ENCODE measurements at places on chromosomes 3 and 15.

- DNase-seq: no peak
Observed at GRCh38 chr3:24142127-24142526, 197.0 kb downstream of the NR1D2 start.

DNA sequence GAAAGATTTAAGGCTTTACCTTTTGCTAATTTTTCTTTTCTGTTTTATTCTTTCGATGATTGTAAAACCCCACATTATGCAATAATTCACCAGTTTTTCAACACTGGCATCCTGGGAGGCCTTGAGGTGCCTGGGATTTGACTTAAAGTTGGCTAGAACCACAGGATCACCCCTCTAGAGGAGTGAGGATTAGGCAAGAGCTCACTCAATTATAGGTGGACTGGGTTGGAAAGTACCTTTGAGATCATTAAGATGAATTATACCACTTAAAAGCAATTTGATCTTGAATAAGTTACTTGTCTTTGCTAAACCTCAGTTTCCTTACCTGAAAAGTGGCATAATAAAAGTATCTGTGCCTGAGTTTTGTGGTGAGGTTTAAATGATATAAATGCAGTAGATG lies 212.8 kb upstream of the TPRG1 start:
- DNase-seq: no peak

DNA sequence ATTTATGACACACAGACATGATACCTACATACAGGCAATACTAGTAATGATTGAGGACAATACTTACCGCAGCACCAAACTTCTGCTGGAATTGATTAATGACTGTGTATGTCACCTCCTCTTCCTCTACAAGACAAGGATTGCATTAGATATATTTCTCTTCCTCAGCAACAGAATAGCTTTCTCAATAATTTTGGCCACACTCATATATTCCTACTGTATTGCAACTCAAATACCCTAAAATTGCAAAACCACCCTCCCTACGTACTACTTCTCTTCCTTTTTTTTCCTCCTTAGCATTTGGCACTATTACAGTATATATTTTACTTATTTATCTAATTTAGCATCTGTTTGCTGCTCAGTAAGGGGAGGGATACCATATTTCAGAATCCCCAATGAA lies 14.8 kb downstream of the EXD1 start:
- no peak for DNase-seq

DNA sequence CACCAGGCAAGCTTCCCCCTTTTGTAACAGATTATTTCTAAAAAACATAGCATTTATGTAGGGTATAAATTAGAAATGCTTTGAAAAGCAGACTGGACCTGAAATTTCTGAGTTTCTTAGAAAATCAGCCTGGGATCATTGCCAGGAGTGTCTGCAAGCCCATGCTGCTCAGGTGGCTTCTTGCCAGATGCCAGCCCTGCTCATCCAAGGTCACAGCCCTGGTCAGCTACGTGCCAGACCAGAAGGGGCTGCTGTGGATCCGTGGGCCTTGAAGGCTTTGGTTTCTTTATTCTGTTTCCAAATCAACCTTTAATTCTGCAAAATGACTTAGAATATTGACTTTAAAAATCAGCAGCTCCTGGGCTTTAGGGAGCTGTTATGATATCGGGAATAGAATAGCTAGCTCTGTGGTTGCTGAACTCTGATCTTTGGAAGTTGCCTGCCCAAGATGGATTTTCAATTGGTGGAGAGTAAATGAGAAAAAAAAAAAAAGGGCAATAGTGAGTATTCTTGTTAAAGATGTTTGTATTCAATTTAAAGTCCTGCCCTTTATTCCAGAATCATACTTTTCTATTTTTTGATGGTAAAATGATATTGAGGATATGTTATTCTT lies 370.1 kb upstream of the ONECUT1 start:
- DNase-seq: no peak

- no peak for DNase-seq
Observed at GRCh38 chr3:188432802-188433520, 279.0 kb downstream of the LPP start.

- DNase-seq: no peak
Observed at GRCh38 chr15:68983961-68984481, 30.5 kb upstream of the NOX5 start.

DNA sequence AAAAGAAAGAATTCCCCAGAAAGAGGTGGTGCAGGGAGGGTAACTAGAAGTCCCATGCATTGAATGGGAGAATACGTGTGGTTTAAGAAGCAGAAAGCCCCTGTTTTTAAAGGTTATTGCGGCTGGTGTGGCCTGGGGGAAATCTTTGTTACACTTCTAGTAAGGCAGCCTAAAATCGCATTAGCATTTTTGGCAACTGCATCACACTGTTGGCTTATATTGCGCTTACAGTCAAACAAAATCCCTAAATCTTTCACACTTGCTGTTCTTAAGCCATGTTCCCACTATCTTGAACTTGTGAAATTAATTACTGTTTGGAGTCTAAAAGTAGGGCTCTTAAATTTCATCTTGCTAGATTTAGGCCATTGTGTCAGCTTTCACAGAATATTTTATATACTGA lies 66.0 kb upstream of the GOLIM4 start:
- no peak for DNase-seq

- no peak for DNase-seq
Observed at GRCh38 chr3:175612487-175613196, 753.5 kb downstream of the NAALADL2 start.

DNA sequence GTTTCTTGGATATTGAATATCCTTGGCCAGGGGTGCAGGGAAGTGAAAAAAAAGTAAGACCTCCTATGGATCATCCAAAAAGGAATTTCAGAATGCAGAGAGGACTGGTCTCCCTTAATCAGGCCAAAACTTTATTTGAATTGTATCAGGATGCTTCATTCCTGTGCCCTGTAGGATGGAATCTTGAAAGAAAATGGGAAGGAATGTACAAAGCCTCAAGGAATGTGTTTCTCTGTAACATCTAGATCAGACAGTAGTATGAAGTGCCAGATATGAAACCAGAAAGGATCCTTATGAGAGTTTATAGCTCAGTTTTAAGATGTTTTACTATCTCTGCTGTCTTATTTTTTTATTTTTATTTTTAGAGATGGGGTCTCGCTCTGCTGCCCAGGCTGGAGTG lies 6.5 kb upstream of the GSK3B start:
- DNase-seq: no peak

- DNase-seq: no peak
Observed at GRCh38 chr15:69996321-69997160, 101.2 kb downstream of the TLE3 start.

Data from T follicular helper cell (primary cell).